ENCODE measurements at places on chromosomes 7 and 10.

DNA sequence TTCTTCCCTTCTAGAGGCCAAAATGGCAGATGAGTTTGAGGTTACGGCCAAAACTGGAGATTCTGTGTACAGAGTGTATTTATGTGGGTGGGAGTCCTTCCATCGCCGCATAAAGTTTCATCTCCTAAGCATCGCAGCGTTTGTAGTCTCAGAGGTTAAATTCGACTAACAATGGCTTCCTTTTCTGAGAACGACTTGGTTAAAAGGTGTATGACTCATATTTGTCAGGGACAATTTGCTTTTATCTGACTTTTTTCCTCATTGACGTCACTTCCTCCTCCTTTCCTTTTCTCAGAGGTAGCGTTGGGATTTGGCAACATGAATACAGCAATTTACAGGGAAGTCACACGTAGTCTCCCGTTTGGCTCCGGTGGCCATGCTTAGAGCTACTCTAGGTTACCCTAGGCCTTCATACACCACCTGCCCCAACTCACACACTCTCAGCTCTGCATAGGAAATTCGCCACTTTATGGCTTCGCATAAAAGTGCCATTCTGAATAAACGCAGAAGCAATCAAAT lies 37.6 kb upstream of the TCF7L2 start:
- no peak for DNase-seq

- DNase-seq, result no peak
These were observed 369.8 kb downstream of the SDK1 start for GRCh38 chr7:3670898-3671297.

DNA sequence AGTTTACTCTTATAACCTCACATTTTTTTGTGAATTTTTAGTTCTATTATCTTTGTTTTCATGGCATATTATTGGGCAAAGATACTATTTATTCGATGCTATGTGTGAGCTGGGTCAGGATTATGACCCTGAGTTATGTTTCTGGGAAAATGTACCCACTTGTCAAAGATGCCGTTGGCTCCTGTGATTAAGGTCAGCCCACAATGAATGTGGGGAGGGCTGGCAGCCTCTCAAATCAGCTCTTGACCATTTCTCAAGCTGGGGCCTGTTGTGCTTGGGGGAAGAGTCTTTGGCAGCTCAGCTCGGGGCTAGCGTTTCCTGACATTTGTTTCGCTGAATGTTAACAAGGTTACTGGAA lies 97.5 kb downstream of the TCF7L2 start:
- DNase-seq, result no peak

DNA sequence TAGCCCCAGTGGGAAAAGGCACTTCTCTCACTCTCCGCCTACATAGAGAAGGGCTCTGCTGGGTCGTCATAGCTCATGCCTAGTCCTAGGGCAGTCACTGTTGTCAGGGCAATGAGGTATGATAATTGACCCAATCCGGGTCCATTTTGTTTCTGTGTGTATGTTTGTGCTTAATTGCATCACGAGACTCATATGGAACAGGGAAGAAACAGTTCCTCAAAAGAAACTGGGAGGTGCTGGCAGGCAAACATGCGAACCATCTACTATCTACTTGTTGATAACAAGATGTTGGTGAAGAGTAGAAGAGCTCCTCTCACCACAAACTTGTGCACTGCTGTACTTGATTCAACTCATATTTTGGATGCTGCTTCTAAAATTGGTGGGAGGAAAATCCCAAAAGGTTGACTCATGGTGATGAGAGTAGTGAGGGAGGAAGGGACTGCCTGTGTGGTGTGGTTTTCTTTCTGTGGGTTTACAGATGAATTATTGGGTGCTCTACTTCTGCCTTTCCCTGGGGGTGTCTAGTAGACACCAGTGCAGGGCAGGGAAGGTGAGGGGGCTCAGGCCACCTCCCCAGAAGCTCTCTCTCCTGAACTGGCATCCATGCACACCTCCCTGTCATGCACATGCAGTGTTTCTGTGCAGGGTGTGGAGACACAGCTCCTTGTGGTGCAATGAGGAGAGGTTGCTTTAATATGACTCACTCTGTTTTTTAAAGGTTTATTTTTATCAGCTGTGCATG lies 29.4 kb downstream of the LSMEM1 start:
- DNase-seq, result no peak

GRCh38 chr7:65233409-65234034 lies 140.1 kb upstream of the ZNF92 start:
- no peak for DNase-seq

- DNase-seq, result peak; percentile 37
These were observed 98.9 kb downstream of the KMT2C start for GRCh38 chr7:152336754-152337368.
